ENCODE measurements at places on chromosomes 1 and 21.

DNA sequence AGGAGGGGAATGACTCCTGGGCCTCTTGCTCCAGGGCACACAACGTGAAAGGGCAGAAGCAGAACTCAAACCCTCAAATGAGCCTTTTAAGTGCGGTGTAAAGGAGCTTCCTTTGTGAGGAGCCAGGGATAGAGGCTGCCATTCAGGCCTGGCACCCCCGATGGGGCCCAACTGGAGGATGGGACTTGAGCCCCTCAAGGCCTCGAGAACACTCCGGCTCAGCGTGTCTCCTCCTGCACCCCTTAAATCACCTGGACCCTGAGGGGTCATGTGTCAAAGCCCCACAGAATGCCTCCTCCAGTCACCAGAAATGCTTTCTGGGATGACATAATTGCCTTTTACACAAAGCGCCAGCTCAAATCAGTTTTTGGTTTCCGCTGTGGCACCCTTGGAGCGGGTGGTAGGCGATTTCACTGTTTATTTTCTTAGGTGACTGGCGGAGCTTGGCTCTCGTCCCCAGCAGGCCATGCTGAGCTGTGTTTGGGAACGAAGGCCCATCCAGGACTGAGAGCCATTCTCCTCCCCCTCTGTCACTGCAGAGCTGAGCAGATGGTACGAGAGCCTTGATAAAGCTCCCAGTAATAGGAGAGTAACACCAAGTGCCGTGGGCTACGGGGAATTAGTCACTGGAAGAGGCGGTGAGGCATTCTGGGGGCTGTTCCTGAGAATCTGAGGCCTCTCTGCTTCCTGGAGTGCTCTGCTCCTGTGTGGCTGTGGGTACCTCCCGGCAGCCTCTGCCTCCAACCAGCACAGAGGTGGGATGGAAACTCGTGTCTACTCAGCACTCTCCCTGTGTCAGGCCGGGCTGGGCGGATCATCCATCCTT is 163.0 kb downstream of the GRIK3 start:
- DNase-seq = no peak

- no peak for DNase-seq
Observed at GRCh38 chr21:28159396-28159795, 833.3 kb downstream of the LTN1 start.

DNA sequence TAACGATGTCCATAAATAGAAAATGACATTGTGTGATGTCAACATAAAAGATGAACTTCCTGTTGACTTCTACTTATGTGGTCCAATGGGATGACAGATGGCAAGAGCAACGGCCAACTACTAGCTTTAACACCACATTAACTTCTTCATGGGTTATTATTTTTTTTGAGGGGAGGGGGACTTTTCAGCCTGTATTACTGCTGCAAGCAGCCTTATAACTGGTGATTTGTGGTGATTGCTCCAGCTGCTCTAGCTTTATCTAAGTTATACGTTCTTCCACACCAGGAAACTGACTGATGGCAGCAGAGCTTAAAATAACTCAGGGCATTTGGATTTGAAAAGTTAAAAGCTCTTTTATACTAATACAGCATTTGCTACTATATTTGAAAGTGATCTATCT is 228.8 kb upstream of the B3GALT2 start:
- no peak for DNase-seq

GRCh38 chr1:110409316-110409715 is 1.8 kb upstream of the LAMTOR5 start:
- DNase-seq = no peak

DNA sequence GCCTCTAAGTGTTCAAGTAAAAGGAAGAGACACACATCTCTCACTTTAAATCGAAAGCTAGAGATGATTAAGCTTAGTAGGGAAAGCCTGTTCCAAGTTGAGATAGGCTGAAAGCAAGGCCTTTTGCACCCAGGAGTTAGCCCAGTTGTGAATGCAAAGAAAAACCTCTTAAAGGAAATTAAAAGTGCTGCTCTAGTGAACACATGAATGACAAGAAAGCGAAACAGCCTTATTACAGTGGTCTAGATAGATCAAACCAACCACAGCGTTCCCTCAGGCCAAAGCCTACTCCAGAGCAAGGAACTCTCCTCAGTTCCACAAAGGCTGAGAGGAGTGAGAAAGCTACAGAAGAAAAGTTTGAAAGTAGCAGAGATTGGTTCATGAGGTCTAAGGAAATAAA is 14.9 kb downstream of the TCP10L start:
- no peak for DNase-seq

DNA sequence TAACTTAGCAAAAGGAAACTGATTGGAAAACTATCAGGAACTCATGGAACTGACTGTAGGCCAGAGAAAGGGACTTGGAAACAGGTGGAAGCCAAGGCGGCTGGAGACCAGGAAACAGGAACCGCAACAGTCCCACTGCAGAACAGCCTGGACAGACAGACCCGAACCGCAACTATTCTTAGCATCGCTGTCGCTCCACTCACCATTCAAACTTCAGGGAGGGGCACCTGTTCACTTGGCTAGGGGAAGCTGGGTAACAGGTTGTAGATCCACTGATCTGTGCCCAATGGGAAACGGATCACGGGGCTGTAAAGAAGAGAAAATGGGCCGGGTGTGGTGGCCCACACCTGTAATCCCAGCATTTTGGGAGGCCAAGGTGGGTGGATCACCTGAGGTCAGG is 61.9 kb downstream of the CLSTN1 start:
- DNase-seq = no peak

DNA sequence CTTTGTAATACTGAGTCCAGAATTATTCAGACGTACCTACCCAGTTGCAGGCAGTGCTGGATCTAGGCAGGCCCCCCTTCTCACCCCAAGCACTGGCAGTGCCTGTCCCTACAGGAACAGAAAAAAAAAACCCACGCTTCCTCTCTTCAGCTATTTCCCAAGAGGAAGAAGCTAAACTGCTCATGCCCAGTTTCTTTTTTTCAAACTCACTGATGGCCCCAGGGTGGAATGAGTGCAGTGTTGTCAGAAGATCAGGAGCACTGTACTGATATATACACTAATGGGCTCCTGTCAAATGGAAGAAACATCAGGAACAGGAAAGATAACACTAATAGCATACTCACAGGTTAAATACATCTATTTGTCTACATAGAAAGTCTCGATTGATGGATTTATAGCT is 28.2 kb upstream of the DOCK7 start:
- no peak for DNase-seq

DNA sequence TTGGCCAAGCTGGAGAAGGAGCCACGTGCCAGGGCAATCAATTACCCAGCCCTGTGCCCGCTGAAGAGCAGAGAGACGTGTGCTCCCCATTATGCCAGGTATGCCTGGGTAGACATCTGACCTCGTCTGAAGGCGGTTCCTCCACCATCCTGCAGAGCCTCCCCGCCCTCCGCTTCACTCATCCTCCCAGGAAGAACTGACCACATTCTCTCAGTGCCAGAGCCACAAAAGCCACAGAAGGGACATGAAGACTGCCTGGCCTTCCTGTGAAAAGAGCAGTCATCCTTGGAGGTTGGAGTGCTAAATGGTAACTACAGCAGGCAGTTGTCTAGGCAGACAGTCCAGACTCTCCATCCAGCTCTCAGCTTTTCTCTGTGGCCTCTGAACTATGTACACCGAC is 12.0 kb downstream of the SYT2 start:
- DNase-seq = no peak

DNA sequence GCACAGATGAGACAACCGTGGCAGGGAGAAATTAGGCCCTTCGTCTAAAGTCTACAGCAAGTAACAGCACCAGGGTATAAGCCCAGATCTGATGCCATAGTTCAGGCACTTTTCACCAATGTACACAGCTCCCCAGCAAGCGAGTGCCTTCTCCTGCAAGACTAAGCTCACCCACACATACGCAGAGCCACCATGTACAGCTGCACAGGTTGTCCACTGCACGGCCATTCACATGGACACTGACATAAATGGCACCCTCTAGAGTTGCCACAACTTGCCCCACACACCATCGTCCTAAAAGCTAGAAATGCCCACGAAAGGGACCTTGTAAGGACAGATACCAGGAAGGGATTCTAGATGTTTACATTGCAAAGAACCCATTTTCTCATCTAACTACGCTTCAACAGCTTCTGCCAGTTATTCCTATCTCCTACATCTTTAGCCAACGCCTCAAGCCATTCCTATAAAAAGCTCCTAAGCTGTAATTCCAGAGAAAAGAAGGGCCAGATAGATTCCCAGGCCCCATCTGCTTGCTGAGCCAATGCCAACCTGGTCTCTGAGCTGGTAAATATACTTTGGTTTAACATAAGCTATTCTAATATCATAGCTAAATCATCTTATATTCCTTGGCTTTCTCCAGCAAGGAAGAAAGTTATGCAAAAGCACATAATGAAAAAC is 174.0 kb upstream of the KAZN start:
- no peak for DNase-seq

Data from NCI-H2029 treated with DMSO at 0.1 percent for 48 hours (cell line).